Amygdala (tissue), 56 donors: ENCODE measurements at places on chromosomes 13 and 19.

DNA sequence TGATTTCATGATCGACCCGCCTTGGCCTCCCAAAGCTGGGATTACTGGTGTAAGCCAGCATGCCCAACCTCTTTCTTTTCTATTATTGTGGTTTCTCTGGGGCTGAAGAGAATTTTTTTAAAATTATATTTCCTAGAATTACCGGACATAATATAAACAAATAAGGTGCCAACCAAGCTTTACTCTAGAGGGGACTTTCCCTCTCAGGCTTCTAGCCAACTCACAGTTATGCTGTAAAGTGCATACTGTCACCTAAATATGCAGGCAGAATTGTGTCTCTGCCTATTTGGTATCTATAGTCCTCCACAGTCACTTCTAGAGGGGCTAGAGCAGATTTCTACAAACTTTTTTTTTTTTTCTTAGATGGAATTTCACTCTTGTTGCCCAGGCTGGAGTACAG lies 41.6 kb upstream of the ZNF681 start:
- no peak for DNase-seq

DNA sequence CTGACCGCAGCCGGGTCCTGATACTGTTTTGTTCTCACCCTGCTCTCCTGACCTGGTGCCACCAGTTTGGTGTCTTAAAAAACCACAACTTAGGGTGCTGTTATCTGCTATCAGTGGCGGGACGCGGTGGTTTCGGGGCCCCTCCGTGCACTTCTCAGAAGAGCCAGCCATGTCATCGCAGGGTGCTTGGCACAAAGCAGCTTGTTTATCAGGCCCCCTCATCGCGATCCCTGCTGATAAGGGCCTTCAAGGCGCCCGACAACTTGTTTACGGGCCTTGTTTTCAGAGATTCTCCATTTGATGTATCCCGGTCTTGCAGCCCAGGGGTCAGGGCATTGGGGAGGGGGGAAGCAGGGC lies 58.1 kb upstream of the KLF2 start:
- no peak for DNase-seq

DNA sequence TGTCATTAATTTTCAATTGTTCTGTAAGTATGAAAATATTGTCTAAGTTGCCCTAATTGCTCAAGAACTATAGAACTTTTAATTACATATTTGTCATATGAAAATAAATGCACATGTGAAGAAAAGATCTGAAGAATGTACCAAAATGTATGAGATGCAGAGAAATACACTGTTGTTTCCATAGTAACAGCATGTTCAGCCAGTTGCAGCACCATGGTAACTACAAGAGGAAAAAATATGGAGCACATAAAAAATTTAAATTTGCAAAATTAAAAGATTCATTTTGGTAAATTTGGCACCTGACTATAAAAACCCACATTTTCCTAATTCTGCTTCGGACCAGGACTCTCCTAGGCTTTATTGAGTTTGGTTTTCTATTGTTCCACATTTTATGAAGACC lies 1170.0 kb upstream of the MIR17HG start:
- DNase-seq, result no peak

DNA sequence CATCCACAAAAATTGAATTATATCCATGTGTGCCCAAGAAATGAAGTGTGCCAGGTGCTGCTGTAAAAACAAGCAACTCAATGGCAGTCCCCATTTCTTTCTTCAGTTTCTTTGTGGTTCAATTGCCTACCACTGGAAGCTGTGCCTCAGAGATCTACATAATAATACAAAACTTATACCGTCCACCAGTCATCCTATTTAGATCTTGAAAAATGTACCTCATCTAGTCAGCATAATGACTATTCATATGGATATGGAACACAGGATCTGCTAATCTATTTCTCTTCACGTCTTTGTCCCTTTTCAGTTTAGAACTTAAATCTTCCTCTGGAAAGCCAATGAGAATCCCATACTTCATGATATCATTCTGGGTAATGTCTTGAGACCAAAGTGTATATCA lies 648.5 kb downstream of the PCDH9 start:
- DNase-seq, result no peak

DNA sequence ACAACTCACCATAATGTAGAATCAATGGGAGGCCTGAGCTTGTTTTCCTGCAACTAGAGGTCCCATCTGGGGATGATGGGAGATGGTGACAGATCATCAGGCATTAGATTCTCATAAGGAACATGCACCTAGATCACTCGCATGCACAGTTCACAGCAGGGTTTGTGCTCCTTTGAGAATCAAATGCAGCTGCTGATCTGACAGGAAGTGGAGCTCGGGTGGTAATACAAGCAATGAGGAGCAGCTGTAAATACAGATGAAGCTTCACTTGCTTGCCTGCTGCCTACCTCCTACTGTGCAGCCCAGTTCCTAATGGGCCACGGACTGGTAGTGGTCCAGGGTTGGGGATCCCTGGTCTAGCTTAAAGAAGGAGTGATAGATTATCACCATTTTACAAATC lies 33.0 kb downstream of the KPNA3 start:
- no peak for DNase-seq

DNA sequence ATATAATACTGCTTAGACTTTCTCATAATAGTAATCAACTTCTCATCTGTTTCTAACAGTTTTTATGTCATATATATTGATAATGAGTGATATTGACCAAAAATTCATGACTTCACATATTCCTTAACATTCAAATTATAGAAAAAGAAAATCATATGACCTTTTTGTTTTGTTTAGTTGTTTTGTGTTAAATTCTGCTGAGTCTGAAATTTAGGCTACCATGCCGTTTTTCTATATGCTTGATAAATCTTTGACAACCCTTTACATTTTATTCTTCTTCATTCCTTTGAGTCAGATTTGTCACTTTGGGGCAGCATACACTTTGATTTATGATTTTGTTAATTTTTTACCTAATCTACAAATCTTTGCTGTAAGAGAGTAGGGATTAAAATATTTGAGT lies 176.4 kb downstream of the ITGBL1 start:
- no peak for DNase-seq

- no peak for DNase-seq
Observed at GRCh38 chr19:55336101-55336500, 3.6 kb upstream of the KMT5C start.

DNA sequence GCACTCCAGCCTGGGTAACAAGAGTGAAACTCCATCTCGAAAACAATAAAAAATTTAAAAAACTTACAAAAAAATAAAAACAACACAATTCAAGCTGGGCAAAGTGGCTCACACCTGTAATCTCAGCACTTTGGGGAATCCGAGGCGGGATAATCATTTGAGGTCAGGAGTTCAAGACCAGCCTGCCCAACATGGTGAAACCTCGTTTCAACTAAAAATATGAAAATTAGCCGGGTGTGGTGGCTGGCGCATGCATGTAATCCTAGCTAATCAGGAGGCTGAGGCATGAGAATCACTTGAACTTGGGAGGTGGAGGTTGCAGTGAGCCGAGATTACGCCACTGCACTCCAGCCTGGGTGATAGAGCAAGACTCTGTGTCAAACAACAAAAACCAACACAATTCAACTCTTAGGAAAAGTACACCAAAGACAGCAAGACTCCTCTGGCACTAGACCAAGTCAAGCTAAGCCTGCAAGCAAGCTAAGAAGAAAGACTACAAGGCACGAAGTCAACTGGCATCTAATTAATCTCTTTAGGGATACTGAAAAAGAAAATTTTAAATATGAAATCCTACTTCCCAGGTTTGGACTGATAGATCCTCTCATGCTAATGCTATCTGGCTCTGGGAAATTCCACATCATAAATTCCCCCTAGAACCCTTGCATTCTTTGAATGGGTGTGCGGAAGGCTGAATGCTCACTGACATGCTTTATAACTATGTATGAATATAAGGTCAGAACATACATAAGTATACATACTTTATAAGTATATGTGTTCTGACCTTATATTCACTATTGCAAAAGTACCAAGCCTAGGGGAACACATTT lies 7.9 kb downstream of the PBX4 start:
- no peak for DNase-seq

GRCh38 chr13:111485491-111486250 lies 165.2 kb downstream of the TEX29 start:
- no peak for DNase-seq

- DNase-seq, result no peak
Observed at GRCh38 chr19:4454747-4455718, 2.6 kb downstream of the UBXN6 start.

DNA sequence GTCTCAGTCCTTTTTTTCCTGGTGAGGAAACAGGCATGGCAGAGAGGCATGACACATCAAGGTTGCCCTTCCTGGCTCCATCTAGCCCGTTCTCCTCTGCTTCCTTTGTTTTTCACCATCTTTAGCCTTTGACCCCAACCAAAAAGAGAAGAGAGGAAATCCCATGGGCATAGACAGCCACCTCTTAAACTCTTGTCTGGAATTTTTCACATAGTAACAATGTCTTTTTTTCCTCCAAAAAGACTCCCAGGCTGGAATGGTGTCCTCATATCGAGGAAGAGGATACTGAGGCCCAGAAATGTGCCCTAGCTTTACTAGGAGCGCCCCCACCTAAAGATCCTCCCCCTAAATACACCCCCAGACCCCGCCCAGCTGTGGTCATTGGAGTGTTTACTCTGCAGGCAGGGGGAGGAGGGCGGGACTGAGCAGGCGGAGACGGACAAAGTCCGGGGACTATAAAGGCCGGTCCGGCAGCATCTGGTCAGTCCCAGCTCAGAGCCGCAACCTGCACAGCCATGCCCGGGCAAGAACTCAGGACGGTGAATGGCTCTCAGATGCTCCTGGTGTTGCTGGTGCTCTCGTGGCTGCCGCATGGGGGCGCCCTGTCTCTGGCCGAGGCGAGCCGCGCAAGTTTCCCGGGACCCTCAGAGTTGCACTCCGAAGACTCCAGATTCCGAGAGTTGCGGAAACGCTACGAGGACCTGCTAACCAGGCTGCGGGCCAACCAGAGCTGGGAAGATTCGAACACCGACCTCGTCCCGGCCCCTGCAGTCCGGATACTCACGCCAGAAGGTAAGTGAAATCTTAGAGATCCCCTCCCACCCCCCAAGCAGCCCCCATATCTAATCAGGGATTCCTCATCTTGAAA lies at the start of gene GDF15:
Gene GDF15, plus strand, starts transcription at position 484 of the 868 bp plus-strand sequence. Its CDS starts 32 bp downstream, at position 516.
- no peak for DNase-seq

GRCh38 chr19:34985249-34986022 lies 14.7 kb upstream of the GRAMD1A start:
- no peak for DNase-seq

DNA sequence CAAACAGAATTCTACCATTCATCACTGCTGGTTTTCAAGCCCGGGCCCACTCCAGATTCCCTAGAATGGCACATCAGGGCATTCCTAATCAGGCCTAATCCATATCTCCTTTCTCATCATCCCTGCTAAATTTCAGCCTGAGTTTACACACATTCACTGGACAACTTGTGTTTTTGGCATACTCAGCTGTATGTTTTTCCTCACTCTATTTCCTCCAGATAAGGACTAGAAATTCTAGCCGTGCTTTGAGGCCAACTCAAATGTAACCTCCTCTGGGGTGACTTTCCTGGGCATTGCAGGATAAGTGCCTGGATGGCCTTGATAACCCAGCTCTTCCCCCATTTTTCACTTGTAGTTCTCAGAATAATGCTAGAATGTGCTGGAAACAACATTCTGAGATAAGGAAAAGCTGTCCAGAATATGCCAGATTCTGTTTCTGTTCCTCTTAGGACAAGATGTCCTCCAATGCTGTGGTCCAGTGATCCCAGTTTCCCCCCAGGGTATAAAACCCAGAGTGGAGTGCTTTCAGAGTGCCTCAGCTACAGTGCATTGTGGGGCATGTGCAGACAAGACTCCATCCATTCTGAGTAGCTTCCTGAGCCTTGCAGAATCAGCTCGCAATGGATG lies 66.9 kb upstream of the CLDN10 start:
- no peak for DNase-seq

DNA sequence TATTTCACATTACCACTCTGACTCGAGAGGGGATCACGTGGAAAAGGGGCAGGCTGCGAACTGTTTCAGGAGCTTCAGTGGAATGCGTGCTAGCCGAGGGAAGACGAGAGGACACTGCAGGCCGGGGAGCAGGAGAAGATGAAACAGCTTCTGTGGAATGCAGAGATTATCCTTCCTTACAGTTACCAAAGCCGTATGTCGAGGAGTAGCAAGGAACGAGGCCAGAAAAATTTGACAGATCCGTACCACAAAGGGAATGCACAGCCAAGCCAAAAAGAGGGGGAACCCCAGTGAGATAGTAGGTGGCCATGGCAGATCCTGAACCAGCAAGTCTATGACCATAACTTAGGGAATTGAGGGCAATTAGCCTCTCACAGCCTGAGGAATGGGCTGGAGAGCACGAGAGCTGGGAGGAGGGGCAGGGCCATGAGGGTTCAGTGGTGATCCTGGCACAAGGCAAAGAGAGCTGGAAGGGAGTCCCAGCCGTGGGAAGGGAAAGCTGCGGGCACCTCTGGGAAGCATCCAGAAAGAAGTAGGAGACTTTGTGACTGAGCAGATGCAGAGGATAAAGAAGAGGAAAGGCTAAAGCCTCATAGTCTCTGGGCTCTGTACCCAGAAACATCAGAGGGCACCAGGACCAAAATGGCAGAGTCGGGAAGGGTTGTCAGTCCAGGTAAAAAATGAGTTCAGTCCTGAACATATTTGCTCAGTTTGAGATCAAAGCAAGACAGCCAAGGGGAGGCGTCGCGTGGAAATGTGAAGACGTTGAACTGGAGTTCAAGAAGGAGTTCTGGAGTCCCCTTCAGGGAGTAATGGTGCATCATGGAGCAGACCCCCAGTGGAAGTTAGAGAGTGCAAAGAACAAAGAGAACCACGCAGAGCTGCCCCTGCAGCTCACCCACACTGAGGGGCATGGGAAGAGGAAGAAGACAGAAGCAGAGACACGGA lies 5.1 kb downstream of the COL4A1 start:
- DNase-seq, result no peak

- DNase-seq, result no peak
Observed at GRCh38 chr19:48496959-48497727, 14.5 kb downstream of the LMTK3 start.

DNA sequence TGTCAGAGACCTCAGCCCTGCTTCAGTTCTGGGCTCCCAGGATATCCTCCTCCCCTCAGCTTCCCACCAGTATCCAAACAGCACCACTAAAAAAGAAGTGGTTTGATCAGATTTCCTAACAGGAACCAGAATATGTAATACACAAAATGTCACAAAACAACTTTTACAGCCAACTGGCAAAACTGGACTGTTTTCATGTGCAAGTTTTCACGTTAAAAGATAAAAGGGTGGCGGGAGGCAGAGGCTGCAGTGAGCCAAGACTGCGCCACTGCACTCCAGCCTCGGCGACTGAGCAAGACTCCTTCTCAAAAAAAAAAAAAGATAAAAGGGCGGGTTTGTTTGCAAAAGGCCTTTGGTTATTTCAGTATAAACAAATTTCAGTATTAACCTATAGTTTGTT lies 13.1 kb downstream of the PCID2 start:
- DNase-seq, result no peak

- no peak for DNase-seq
Observed at GRCh38 chr13:38264363-38265131, 85.1 kb upstream of the UFM1 start.
